ENCODE measurements at places on chromosomes 7 and 10.

DNA sequence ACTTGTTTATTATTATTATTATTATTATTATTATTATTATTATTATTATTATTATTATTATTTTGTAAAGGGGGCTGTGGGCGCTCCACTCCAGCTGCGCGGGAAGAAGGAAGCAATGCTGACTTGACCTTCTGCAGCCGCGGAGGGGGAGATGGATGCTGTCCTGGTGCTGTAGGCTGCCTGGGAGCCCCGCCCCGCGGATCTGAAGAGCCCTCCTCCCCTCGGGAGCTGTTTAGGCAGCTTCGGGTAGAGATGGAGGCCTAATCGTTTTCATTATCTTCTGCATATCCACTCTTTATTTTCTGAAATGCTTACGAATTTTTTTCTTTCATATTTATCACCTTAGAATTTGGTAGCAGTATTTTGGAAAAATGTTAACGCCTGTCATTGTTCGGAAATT lies 101.2 kb upstream of the KLF6 start:
- DNase-seq: peak; percentile 53

DNA sequence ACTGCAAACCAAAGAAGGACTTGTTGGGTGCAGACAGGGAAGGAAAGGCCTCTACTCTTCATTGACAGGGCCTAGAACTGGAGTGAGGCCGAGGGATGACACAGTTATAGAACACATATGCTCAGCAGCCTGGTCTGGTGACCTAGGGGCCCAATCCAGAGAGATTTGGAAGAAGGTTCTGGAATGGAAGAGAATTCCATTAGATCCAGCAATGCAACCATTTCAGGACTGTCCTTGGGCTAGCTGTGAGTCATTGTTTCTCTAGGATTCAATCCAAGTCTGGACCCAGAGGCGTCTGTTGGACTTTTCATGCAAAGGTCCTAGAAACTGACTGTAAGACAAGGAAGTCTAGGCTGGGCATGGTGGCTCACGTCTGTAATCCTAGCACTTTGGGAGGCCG lies 59.2 kb downstream of the WIPF3 start:
- peak; percentile 67 for DNase-seq

DNA sequence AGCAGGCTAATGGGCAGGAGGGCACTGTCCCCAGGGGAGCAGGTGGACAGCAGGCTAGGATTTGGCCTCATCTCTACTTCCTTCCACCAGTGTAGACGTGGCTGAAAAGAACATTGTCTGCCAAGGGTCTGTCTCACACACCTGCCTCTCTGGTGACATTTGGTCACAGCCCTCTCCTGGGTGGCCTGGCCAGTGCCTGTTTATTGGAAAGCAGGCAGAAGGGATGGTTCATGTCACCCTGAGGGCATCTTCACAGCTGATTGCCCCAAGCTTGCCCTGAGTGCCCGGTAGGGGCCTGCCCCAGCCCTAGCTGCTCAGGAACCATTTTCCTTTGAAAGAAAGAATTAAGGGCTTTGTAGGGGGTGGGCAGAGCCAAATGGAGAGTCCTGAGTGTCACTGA lies 138.7 kb downstream of the C10orf105 start:
- DNase-seq: no peak

GRCh38 chr10:117053482-117053881 lies 48.5 kb upstream of the SHTN1 start:
- no peak for DNase-seq

- DNase-seq: no peak
Observed at GRCh38 chr7:154744861-154745258, 258.1 kb downstream of the PAXIP1 start.

DNA sequence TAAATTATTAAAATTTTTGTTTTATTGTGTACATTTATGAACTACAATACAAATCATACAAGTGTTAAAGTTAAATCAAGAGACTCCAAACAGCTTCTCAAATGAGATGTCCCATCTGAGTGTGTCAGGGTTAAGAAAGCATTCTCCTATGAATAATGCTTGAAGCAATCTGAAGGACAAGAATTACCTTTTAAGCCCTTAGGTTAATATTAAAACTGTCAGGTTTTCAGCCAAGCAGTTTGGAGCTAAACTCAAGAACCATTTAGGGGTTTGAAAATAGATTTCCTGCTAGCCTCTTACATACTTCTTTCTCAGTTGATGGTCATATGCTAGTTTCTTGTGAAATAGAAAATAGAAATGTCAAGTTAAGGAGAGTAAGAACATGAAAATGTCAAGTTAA lies 38.3 kb downstream of the LIPJ start:
- DNase-seq: no peak

DNA sequence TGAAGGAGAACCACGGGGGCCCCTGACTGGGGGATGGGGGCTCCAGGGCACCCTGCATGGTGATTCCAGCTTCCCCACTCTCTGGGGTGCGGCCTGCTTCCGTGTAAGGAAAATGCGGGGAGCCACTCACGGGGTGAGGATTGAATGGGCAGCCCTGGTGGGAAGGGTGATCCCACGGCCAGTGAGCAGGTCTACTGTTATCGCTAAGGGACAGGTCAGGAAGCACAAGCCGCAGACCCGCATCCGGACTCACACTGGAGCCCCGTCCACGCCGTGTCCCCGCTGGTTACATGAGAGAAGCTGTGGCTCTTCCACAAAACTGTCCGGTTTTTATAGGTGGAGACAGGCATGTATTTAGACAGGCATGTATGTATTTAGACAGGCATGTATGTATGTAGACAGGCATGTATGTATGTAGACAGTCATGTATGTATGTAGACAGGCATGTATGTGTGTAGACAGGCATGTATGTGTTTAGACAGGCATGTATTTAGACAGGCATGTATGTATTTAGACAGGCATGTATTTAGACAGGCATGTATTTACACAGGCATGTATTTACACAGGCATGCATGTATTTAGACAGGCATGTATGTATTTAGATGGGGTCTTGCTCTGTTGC lies 5.7 kb downstream of the PSMG3 start:
- DNase-seq: no peak

GRCh38 chr10:31635415-31636065 lies 293.1 kb downstream of the ARHGAP12 start:
- peak; percentile 54 for DNase-seq

DNA sequence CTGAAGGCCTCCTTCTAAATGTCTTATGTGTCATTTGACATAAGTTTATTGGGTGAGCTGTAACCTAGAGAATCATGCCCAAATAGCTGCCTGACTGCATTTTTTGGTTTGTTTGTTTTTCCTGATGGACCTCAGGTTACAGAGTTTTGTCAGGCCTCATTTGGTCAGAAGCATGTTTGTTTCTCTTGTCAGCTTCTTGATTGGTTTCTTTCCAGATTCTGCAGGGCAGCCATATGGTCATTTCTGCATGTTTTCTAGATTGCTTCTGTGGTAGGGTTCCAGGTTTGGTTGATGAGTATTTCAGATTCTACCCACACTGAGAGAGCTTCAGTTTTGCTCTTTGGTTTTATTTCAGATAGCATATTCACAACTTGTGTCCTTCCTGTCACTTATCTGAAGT lies 28.0 kb downstream of the GLCCI1 start:
- DNase-seq: peak; percentile 2

GRCh38 chr7:76354516-76354915 lies 4.3 kb downstream of the YWHAG start:
- DNase-seq: no peak

GRCh38 chr7:104017001-104017400 lies 27.5 kb upstream of the RELN start:
- DNase-seq: no peak

- DNase-seq: no peak
Observed at GRCh38 chr7:128743112-128743772, 4.1 kb downstream of the CALU start.

DNA sequence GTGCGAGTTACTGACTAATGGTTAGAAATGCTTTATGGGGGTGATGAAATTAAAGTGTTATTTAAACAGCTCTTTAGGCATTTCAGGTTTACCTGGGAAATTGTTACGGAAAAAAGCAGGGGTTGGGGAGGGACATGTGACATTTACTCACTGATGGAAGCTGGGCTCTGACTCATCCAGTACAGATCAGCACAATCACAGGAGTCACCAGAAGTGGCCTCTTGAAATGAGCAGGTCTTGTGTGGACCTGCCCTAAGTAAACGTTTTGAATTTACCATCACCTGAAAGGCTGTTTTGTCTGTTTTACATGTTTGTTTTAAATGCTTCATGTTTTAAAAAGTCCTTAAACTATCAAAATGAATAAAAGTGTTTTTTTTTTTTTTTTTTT lies 2.3 kb downstream of the GLRX3 start:
- no peak for DNase-seq

DNA sequence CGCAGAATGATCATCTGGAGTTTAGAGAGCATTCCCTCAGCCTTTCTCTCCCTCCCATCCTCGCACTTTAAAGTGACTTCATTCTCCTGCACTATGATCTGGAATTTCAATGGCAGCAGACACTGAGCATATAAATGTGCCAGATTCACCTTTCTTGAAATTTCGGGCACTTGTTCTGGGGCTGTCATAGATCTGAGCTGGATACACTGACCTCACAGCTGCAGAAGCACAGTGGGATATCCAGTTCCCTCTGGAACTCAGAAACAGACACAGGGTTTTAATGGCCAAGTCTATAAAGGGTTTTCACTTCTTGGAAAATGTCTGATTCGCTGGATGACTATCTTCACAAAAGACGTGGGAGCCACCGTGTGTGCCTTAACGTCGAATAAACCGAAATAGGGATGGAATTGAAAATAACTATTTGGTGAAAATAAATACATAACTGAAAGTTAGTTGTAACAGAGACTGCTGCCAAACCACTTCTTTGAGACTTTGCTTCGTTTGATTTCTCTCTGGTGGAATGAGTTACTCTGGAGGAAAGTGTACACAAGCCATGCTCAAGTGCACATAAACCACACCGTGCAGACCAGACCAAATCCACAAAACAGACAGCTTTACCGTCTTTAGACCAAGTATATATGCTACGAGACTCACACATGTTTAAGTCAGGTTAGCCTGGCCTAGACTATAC lies 126.1 kb downstream of the SVIL start:
- no peak for DNase-seq

DNA sequence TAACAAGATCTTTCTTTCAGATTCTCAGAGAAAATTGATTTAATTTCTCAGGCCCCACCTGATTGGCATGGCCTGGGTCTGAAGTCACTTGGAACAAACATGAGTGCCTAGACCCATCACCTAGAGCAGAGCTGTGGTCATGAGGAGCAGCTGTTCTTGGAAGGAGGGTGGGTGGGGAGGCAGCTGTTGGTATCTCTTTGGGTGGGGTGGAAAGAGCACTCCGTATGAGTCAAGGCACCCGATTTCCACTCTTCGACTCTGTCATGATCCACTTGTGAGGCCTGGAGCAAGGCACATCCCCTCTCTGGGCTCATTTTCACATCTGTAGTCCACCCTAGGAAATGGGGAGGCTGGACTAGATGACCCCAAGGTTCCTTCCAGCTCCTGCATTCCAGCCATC lies 156.7 kb downstream of the C10orf105 start:
- no peak for DNase-seq

GRCh38 chr10:51699145-51699474 lies 285 bp downstream of the CSTF2T start:
- DNase-seq: no peak

DNA sequence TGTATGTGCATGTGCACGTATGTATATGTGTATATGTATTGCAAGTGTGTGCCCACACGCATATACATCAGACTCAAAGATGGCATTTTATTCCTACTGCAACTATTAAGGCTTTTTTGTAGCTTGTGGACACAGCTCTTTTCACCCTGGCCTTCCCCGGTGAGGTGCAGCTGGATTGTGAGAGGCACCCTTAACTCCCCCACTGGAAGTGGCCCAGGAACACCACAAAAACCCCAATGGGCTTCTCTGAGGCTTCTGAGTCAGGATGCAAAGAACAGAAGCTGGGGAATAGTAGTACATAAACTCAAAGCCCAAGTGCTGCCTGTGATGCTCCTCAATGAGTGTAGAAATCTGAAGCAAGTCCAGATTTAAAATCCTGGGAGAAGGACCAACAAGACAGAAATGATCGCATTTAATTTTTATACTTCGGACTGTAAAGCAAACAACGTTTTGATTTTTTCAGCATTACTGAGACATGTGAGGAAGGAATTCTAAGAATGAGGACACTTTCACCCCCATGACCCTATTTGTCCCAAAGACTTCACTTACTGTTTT lies 369.2 kb upstream of the MGMT start:
- DNase-seq: peak; percentile 60

- no peak for DNase-seq
Observed at GRCh38 chr10:69056536-69057260, 31.2 kb upstream of the SRGN start.

DNA sequence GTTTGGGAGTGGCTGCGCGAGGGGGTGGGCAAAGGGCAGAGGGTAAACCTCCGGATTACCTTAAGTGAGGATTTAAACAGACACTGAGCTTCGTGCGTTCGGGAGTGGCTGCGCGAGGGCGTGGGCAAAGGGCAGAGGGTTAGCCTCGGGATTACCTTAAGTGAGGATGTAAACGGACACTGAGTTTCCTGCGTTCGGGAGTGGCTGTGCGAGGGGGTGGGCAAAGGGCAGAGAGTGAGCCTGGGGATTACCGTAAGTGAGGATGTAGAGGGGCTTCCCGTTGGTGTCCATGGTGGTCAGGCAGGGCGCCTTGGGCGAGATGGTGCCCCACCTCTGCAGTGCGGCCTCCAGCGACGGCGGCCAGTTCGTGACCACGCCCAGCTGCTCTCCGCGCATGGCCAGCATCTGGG lies 275.8 kb downstream of the DIP2C start:
- DNase-seq: no peak

DNA sequence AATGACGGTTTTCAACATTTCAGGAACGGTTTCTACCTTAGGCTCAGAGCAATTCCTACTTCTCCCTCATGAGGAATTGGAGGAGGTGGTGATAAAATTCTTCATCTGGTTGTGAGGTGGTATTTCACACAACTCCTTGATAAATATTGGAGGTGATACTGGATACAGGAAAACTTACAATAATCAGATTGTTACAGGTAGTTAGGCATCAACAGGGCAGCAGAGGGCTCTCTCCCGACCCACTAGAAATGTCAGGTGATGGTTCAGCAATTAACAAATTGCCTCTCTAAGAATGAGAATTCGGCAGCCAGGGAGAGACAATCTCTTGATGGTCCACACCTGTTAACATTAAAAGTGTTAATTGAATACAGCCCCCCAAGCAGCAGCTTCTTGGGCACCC lies 22.6 kb downstream of the ZNF786 start:
- no peak for DNase-seq

- no peak for DNase-seq
Observed at GRCh38 chr7:40760987-40761386, 626.2 kb downstream of the SUGCT start.

DNA sequence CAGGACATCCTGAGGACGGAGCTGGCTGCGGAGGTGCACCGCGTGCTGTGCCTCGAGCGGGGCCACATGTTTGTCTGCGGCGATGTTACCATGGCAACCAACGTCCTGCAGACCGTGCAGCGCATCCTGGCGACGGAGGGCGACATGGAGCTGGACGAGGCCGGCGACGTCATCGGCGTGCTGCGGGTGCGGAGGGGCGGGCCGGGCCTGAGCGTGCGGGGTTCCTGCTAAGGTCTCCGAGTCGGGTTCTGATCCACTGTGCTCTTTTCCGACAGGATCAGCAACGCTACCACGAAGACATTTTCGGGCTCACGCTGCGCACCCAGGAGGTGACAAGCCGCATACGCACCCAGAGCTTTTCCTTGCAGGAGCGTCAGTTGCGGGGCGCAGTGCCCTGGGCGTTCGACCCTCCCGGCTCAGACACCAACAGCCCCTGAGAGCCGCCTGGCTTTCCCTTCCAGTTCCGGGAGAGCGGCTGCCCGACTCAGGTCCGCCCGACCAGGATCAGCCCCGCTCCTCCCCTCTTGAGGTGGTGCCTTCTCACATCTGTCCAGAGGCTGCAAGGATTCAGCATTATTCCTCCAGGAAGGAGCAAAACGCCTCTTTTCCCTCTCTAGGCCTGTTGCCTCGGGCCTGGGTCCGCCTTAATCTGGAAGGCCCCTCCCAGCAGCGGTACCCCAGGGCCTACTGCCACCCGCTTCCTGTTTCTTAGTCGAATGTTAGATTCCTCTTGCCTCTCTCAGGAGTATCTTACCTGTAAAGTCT lies 10.4 kb downstream of the ATG9B start:
- peak; percentile 70 for DNase-seq
